ENCODE measurements at places on chromosomes 11 and 22.

GRCh38 chr11:122207505-122207904 is 91.5 kb upstream of the BLID start:
- no peak for DNase-seq
- no peak overlapping the region for H3K27ac ChIP-seq
- H3K27me3 ChIP-seq: peaks cover 44% of the 10 kb centered on the region
- no peaks in the 10 kb centered on the region for H3K4me1 ChIP-seq
- no peak overlapping the region for H3K4me3 ChIP-seq

DNA sequence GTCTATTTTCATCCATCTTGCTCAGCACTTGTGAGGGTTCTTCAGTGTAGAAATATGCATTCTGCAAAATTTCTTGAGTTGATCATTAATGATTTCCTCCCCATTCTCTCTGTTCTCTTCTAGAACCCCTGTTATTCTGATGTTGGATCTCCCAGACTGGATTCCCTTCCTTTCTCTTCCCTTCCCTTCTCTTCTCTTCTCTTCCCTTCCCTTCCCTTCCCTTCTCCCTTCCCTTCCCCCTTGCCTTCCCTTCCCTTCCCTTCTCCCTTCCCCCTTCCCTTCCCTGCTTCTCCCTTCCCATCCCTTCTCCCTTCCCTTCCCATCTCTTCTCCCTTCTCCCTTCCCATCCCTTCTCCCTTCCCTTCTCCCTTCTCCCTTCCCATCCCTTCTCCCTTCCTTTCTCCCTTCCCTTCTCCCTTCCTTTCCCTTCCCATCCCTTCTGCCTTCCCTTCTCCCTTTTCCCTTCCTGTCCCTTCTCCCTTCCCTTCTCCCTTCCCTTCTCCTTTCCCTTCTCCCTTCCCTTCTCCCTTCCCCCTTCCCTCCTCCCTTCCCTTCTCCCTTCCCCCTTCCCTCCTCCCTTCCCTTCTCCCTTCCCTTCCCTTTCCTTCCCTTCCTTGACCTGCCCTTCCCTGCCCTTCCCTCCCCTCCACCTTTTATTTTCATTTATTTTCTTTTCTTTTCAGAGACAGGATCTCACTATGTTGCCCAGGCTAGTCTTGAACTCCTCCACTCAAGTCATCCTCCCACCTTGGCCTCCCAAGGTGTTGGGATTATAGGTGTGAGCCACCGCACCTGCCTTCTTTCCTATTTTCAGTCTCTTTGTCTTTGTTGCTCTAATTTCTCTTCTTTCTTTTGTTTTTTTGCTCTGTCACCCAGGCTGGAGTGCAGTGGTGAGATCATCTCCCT is 24.9 kb upstream of the RBFOX2 start:
- no peaks in the 10 kb centered on the region for H3K36me3 ChIP-seq
- no peak overlapping the region for H3K4me3 ChIP-seq

DNA sequence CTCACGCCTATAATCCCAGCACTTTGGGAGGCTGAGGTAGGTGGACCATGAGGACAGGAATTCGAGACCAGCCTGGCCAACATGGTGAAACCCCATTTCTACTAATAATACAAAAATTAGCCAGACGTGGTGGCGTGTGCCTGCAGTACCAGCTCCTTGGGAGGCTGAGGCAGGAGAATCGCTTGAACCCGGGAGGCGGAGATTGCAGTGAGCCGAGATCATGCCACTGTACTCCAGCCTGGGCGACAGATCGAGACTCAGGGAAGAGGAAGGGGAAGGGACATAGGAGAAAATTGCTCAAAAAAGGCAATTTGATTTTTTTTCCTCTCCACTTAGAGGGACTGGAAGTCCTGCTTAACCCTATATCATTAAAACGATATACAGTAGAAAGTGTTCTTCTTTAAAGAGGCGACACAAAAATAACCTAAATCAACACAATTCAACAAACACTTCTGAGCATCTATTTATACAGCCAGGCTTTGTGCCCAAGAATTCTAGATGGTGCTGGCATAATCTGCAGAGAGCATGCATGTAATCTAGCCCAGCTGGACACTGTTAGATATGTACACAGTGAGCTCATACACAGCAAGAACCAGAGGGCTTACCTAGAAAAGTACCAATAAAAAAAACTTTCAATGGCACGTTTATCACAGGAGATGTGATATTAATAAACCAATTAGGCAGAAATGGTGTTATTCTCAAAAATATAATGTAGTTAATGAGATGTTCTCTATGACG is 20.9 kb upstream of the DENND5A start:
- no peak overlapping the region for H3K27ac ChIP-seq
- H3K4me3 ChIP-seq: no peak overlapping the region
- DNase-seq: no peak

GRCh38 chr11:117200813-117201657 is 1.9 kb downstream of the TAGLN start:
- H3K36me3 ChIP-seq: peaks cover 41% of the 10 kb centered on the region
- no peaks in the 10 kb centered on the region for H3K27me3 ChIP-seq
- H3K27ac ChIP-seq: peak overlapping the region; percentile 19
- H3K4me1 ChIP-seq: no peaks in the 10 kb centered on the region
- H3K4me3 ChIP-seq: no peak overlapping the region

DNA sequence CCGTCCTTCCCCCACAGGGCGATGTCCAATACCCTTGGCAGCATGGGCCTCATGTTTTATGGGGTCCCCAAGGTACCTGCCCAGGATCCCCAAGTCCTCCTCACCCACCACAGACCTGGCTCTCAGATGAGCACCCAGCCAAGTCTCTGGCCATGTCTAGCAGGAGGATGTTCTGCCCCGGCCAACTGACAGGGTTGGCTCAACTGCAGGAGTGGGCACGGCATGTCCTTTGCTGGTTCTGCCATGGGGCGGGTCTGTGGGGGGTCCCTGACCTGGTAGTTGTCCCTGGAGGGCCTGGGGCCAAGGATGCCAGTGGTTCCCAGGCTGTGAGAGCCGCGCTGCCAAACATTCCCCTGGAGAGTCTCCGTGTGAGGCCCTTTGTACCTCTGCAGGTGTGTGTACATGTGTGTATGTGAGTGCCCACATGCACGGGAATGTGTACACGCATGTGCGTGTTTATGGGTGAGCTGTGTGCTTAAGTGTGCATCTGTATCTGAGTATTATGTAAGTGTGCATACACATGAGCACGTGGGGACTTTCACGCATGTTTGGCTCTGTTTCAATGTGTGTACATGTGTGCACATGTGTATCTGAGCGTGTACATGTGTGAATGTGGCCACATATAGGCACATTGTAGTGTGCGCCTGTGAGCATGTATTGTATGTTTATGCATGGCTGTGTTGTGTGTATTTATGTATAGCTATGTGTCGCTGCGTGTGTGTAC is 85.5 kb downstream of the KCNQ1 start:
- no peak for DNase-seq
- peaks cover 42% of the 10 kb centered on the region for H3K4me1 ChIP-seq
- no peaks in the 10 kb centered on the region for H3K36me3 ChIP-seq
- no peak overlapping the region for H3K27ac ChIP-seq
- no peak overlapping the region for H3K4me3 ChIP-seq

- H3K27me3 ChIP-seq: peaks cover 60% of the 10 kb centered on the region
- DNase-seq: no peak
- H3K4me1 ChIP-seq: no peaks in the 10 kb centered on the region
- H3K36me3 ChIP-seq: no peaks in the 10 kb centered on the region
- no peak overlapping the region for H3K4me3 ChIP-seq
Observed at GRCh38 chr11:125374398-125374797, 121.7 kb downstream of the FEZ1 start.

DNA sequence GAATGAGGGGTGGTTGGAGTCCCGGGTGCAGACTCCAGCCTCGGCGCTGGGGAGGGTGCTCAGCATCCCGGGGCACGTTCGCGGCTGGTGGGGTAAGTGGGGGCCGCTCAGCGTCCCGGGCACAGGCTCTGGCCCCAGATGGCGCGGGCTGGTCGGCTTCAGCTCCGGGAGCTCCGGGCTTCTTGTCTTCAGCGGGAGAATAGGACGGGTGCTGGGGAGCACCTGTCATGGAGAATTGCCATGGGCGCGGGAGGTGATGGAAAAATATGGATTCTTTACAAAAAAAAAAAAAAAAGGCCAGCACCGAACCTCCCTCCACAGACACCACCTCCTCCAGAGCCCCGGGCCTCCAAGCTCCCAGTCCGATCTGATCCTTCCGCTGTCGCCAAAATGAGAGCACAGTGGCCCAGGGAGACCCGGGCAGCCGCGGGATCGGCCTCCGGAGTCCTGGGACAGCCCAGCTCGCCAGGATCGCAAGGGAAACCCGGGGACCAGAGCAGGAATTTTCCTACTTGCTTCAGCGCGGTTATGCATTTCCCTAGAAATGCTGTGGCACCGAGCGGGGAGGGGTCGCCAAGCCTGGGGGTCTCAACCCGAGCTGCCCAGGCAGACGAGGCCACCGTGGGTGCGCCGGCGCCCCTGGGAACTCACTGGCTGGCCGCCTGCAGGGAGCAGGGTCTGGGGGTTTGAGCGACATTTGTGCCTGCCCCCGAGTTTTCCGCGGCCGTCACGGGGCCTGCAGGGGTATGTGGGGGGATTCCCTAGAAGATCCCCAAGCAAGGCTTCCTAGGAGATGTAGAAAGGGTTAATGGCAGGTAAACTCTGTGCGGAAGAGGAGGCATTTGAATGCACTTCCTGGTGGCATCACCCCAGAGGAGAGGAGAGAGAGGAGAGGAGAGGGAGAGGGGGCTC is 1336.9 kb downstream of the BRD1 start:
- H3K4me1 ChIP-seq: no peaks in the 10 kb centered on the region
- H3K27ac ChIP-seq: no peak overlapping the region
- no peak for DNase-seq
- H3K36me3 ChIP-seq: no peaks in the 10 kb centered on the region
- peaks cover 83% of the 10 kb centered on the region for H3K27me3 ChIP-seq

DNA sequence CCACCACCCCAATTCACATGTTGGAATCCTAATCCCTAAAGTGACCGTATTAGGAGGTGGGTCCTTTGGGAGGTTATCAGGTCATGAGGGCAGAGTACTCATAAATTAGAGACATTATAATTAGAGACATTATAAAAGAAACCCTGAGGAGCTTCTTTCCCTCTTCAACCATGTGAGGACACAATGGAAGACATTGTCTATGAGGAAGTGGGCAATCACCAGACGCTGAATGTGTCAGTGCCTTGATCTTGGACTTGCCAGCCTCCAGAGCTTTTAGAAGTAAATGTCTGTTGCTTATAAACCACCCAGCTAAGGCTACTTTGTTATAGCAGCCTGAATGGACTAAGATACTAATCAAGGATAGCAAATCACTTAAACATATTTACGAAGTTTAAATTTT is 14.8 kb downstream of the GAB2 start:
- H3K4me3 ChIP-seq: no peak overlapping the region
- H3K36me3 ChIP-seq: no peaks in the 10 kb centered on the region
- no peak overlapping the region for H3K27ac ChIP-seq
- H3K4me1 ChIP-seq: no peaks in the 10 kb centered on the region
- no peak for DNase-seq

DNA sequence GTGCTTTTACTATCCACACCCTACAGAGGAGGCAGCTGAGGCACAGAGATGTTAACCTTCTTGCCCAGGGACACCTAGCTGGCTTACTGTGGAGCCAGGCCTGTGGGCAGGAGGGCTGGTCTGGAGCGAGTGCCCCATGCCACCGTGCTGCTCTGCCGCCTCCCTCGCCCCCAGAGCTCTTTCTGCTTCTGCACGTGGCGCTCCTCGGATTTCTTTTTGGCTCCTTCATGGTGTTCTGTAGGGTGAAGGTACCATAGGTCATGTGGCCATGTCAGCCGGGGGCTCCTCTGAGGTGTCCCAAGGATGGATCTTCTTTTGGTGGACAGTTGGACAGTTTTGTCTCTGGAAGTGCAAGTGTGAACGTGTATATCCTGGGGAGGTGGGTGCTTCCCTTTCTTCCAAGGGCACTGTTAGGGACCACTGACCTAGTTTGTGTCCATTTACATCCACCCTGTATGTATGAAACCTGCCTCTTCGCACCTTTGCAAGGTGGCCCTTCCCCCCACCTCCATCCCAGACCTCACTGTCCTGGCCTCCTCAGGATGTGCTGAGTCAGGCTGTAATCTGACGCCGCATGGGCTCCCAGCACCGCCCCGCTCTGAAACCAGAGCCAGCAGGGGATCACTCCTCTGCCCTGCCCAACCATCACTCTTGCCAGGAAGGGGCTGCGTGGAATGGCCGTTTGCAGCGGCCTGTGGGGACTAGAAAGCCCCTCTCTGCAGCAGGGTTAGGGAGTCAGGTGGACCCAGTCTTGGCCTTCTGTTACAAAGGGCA is 31.7 kb downstream of the POLR3H start:
- H3K27me3 ChIP-seq: no peaks in the 10 kb centered on the region
- H3K27ac ChIP-seq: no peak overlapping the region
- peaks cover 94% of the 10 kb centered on the region for H3K36me3 ChIP-seq
- DNase-seq: no peak
- peaks cover 11% of the 10 kb centered on the region for H3K4me1 ChIP-seq

DNA sequence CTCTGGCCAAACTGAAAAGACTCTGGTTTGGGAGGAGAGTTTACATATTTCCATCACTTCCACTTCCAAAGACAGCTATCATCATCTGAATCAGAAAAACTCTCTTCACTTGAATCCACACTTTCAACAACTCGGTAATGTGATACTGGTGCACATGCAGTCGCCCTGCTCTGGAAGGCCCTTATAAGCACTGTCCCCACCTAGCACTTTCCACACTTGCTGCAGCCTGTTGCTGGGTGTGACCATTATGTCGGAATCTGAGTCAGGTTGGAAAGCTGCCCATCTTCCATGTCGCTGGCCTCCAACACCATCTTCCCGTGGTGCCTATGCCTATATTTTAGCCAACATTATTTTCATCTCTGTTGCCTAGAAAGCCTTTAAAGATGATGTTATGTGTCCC is 1.1 kb upstream of the OR10A5 start:
- no peak overlapping the region for H3K27ac ChIP-seq
- peaks cover 15% of the 10 kb centered on the region for H3K27me3 ChIP-seq
- H3K4me1 ChIP-seq: no peaks in the 10 kb centered on the region
- H3K4me3 ChIP-seq: no peak overlapping the region
- DNase-seq: no peak

DNA sequence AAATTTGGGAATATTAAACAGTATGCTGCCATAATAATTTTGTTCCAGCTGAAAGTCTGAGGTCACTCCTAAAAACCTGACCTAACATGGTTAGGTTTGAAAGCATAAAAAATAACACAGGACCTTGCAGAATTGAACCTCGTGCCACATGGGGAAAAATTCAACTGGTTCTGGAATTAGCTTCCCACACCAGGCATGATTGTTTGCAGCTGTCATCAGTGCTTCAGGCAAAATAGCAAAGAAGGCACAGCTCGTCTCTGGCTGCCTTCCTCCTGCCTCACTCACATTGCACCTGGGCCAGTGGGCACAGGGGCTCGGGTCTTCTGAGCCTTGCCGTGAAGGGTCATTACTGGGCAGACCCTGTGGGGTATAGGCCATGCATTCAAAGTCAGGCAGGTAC is 153.8 kb upstream of the ARHGAP20 start:
- H3K27me3 ChIP-seq: no peaks in the 10 kb centered on the region
- DNase-seq: no peak
- no peak overlapping the region for H3K4me3 ChIP-seq
- no peaks in the 10 kb centered on the region for H3K36me3 ChIP-seq

All from activated T-cell treated with anti-CD3 and anti-CD28 coated beads, Interleukin-2, amount 50 U/mL, for 24 hours (primary cell).